ENCODE measurements at places on chromosomes 4 and X. TPM values are rescaled to one million over a fixed set of nuclear protein-coding genes. Genes with fewer than 3 reads are reported as not detected.

The TCEAL4 gene
- 17.1 TPM for total RNA-seq

The RNF212 gene
- 2.4 TPM for total RNA-seq

The FAM114A1 gene
- total RNA-seq: 0.26 TPM

The ARHGAP6 gene
- total RNA-seq: not detected

DNA sequence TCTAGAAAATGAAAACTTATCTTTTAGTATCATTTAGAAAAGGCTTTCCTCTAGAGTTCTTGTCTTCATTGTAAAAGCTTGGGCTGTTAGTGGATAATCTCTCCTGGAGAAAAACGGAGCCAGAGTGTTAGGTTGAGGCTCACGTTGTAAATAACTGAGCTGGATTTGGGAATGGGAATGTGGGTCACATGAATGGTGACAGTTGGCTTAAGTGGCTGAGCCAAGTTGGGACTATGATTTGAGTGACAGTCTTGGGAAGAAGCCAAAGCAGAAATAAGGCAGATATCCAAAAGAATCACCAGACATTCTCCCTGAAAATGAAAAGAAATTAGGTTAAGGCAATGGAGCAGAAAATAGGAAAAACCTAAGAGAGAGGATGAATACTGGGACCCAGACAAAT is 33.6 kb upstream of the PDGFC start:
- no peak for DNase-seq

- DNase-seq: no peak
These were observed 25.1 kb downstream of the OCRL start for GRCh38 chrX:129565046-129565650.

- no peak for DNase-seq
These were observed 88.6 kb downstream of the TSPAN7 start for GRCh38 chrX:38649674-38650647.

DNA sequence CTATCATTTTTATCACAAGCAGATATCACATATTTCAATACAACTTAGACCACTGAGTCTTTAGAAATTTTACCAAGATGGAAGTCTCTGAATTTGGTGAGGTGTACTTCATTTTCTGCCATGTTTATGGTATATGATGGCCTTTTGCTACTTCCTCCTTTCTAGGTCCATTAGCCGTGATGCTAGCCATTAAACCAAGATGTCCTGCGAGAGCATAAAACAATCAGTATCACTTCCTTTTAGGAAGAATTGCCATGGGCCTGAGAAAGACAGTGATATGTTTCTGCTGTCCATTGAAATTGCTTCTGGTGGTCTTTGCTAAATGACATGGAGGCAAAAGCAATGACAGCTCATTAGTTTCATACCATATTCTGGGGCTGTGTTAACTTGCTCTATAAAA is 1851.7 kb upstream of the IGFBP7 start:
- no peak for DNase-seq

- DNase-seq: no peak
These were observed 11.7 kb downstream of the OPHN1 start for GRCh38 chrX:68421636-68422035.

DNA sequence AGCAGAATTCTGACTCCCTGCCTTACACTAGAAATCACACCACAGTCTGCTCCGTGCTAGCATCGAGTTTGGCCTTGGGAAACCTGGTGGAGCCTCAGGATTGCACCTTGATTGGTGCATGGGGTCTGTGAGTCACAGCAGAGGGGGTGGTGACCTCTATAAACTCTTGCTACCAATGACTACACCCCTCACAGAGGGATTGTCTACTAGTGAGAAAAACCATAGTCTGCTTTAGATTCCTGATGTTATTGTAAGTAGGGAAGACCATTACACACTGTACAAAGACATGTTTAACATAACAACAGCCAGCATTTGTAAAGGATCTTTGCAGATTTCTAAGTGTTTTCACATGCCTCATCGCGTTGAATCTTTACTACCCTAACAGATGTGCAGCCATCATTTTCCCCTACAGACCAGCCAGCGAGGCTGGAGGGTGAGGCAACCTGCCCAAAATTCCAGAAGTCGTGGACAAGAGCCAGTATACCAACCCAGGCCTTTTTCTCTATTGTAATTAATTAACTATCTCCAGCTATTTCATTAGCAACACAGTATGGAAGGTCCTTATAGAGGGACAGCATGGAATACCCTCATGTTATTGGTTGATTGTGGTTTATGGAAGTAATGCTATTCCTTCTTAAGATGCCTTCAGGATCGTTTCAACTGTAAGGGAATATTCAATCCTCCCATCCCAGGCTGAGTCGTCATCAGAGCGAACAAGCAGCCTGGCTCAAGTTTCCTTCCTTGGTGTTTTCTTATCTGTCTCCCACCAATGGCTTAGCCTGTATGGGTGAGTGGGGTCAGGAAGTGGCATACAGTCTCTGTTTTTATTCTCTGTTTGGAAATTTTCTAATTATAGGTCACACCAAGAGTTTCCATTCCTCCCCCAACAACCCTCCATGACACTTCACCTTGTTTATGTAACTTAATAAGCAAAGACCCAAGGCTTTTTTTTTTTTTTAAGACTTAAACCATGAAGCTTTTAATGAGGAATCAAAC is 55.9 kb upstream of the KDR start:
- no peak for DNase-seq

DNA sequence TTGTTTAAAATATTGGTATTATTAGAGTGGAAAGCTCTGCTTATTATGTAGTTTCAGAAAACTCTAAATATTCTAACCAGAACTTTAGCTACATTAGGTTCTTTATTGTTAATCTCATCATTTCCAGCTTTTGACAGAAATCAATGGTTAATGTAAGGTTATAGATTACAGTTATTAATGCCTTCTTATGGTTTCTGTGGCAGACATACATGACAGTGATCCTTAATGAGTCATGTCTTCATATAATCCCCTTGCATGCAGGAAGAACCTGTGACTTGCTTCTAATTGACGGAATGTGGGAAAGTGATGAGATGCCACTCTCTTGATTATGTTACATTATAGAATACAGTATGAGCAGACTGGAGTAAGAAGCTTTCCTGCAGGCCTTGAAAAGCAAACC is 23.5 kb downstream of the KLHL8 start:
- no peak for DNase-seq

Data from activated CD4-positive, alpha-beta T cell treated with anti-CD3 and anti-CD28 coated beads for 36 hours (primary cell).